ENCODE measurements at places on chromosomes 12 and 14.

DNA sequence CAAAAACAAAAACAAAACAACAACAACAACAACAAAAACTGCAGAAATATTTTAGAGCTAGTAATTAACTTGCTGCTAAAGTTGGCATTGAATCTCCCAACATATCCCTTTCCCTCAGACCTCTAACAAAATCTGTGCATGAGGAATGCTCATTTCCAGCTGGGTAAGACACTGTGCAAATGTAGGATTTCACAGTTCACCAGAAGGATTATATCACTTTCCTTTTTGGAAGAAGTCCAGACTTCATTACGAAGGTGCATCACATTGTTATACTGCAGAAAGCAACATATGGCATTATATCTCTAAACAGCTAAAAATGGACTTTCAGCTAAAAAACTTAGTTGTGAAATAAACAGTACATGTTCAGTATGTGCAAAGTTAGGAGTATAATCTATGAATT, 341.8 kb downstream of the FSCB start:
- DNase-seq = no peak

GRCh38 chr12:105622846-105623736, 292.6 kb downstream of the C12orf75 start:
- DNase-seq = no peak

DNA sequence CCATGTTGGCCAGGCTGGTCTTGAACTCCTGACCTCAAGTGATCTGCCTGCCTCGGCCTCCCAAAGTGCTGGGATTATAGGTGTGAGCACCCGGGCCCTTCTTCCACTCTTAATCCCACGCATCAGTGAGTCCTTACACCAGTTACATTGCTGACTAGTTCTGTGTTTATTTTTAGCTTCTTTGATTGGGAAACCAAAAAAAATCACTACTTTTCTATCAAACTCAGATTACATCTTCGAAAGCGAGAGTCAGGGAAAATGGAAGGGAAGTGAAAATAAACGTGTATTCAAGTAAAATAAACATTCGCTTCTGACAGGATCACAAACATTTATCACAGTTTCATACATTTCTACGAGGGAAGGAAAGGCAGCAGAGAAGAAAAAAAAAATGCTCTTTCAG, 32.2 kb downstream of the FGD6 start:
- DNase-seq = no peak

GRCh38 chr12:78118036-78118435, 287.3 kb downstream of the NAV3 start:
- DNase-seq = no peak

DNA sequence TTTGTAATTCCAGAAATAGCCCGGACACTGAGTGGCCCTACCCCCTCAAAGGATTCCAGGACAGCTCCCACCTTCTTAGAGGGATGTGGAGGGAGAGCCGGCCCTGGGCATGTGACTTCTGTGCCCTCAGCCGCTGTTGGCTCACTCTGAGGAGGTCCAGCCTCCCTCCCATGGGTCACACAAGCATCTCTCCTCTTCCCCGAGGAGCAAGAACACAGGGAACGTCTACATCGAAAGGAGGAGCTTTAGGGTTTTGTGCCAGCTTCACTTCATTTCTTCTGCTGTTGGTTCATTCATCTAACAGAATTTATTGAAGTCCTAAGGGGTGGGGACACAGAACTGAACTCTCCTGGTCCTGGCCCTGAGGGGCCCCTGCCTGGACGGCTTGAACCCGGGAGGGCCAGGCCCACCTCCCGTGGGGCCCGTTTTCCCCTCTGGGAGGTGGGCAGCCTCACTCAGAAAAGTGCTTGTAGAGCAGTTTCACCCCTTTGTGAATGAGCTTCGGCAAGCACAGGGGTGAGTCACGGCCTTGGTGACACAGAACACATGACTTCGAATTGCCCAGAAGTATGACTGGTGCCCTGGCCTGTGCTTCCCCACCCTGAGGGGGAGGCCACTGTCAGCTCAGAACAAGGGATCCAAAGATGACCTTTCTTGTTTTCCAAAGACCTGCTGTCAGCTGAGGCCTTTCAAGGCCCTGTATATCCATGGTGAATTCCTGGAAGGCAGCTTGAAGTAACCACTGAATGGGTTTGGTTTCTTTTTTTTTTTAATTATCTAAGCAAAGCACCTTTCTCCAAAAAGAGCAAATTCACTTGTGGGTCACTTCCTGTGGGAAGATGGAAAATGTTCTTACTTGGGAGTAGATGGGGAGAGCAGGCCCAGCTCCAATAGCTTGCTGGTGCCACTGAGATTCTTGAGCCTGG, 39.2 kb downstream of the NFKBIA start:
- DNase-seq = peak; percentile 69

DNA sequence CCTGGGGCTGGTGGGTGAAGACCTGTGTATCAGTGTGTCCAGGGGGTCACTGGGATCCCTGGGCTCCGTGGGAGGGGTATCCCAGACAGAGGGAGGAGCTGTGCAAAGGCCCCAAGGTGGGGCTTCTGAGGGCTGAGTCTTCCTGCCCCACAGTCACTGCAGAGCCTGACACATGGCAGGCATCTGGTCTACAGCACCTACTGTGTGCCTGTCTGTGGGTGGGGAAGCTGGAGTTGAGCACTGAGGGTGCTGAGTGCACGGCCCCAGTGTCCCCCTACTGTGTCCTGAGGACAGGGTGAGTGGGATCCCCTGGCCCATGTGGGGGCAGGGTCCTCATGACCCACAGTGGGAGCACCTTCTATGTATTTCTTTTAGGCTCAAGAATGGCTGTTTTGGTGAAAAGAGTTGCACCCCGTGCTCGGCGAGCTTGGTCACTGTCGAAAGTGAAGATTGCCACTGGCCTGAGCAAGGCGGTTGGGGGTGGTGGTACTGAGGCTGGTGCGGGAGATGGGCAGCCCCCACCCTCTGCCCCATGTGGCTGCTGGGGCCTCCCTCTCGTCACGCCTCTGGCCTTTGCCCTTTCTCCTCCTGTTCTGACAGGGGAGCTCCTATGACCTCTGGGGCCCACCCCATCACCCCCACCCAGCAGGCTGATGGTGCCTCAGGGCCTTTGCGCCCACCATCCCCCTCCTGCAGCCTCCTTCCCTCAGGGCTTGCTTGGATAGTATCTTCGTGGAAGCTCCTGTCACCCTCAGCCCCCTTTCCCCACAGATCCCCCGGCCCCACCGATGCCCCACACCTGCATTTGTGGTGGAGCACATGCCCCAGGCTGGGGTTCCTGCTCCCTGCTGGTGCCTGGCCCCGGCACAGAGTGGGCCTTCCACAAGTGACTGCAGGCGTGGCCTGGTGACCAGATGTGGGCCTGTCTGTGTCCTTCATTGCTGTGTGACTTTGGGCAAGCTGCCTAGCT, 55.8 kb downstream of the BEGAIN start:
- DNase-seq = peak; percentile 16

- no peak for DNase-seq
These were observed 186.5 kb upstream of the HMGA2 start for GRCh38 chr12:65637774-65638173.

DNA sequence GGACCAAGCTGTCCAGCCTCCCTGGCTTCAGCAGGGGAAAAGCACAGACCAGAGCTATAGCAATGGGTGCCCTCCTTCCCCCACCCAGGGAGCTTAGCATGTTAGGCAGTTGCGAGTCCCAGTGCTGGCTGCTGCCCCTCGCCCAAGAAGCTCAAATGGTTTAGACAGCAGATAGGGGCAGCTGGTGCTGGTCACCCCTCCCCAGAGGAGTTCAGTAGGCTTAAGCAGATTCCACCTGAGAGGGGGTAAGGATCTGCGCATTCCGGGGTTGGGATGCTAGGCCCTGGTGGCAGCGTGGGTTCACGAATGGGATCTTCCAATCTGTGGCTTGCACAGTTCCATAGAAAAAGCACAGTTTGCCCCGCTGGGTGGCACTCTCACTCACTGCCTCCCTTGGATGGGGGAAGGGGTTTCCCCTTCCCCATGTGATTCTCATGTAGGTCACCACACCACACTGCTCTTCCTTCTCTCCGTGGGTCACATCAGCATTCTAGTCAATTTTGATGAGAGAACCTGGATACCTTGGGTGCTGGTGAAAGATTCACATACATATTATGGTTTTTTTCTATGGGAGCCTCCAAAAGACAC, 665.6 kb downstream of the C12orf50 start:
- DNase-seq = no peak

- no peak for DNase-seq
These were observed 222.5 kb upstream of the PRICKLE1 start for GRCh38 chr12:42812086-42812485.

DNA sequence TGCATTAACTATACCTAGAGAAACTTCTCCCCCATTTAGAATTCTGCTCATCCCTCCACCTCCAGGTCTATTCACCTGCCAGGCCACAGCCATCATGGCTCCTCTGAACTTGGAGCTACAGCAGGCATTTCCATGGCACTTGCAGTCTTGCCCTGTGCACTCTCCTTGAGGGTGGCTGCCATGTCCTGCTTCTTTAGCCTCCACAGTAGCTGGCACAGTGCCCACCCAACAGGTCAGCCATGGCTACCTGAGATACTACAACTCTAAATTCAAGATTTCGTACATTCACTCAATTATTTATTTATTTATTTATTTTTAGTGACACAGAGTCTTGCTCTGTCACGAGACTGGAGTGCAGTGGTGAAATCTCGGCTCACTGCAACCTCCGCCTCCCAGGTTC, 46.5 kb downstream of the GCH1 start:
- no peak for DNase-seq

DNA sequence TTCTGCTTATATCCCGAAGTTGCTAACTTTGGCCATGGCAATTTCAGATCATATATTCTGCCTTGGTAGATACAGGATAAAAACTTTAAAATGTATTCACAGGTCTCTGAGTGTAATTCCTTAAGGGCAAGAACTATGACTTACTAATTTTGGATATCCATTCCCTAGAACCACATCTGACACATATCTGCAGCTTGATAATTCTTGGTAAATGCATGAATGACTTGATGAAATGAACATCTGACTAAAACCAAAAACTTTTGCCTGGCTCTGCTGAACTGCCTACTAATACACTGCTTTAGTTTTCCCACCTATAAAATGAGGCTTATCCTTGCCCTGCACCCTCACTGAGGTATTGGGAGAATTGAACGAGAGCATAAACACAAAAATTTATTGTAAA, 32.2 kb downstream of the SLC25A21 start:
- DNase-seq = no peak

GRCh38 chr12:108360487-108360886, 21.4 kb upstream of the CMKLR1 start:
- DNase-seq = no peak

DNA sequence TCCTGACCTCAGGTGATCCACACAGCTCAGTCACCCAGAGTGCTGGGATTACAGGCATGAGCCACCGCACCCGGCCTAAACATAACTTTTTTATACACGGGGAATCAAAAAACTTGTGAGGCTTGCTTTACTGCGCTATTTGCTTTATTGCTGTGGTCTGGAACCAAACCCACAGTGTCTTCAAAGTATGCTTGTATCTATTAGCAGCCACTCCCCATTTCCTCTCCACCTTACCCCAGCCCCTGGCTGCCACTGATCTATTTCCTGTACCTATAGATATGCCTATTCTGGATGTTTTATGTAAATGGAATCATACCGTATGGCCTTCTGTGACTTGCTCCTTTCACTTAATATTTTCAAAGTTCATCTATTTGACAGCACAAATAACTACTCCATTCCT, 233.4 kb downstream of the BMP4 start:
- no peak for DNase-seq

DNA sequence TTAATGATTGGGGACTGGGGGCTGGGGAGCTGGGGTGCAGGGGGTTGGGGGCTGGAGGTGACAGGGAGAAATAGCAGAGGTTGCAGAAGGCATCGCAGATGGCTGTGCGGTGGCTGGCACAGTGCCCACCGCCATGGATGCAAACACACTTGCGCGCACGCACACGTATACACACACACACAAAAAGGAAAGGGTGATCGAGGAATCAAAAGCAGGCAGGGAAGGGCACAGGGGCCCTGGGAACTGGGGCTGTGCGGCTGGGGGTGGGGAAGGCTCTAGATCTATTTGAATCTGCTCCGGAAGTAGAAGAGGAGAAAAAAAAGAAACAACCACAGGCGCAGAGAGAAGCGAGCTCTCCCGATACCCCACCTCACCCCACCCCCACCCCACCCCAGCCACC, 39.4 kb downstream of the ZFHX2 start:
- DNase-seq = no peak

DNA sequence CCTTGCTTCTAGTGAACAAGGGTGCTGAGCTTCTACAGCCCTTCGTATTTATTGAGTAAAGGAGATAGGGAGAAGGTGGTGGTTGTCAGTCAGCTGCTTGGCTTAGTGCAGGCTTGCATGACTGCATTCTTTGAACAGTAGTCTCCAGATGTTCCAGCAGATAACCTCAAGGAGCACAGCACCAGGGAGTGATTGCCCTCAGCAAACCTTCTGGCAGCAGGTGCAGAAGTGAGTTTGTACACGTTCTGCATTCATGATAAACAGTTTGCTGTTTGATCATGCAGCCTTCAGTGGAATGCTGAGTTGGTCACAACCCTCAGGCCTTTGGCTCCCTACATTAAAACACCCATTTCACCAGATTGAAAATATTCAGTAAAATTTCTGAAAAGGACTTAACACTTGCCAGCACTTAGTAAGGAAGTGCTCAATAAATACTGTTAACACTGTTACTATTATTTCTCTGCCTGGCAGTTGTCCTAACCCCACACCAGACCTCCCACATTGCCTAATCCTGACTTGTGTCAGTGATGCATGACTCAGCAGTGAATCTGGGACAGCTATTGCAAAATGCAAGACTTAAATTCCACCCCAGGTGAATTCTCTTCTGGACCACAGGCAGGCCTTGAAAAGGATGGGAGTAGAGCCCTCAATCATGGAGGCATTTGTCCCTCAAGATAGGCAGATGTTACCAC, 18.9 kb upstream of the CARMIL3 start:
- DNase-seq = no peak

DNA sequence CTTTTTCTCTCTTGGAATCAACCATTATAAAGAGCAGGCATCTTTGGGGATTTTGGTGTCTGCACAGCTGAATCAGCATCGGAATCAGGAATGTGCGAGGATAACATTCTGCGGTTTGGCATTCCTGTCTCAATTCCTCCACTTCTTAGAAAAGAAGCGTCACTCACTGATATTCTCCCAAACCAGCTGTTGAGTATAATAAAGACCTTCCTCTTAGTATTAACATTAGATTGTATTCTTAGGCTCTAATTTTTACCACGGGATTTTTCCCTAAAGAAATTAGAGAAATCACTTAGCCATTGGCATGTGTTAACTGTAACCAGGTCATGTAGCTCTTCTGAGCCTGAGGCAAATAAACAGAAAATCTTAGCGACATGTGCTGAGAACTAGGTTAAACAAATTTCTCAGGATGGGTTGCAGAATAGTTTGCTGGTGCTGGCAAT, 128.7 kb downstream of the TMX1 start:
- DNase-seq = peak; percentile 28

DNA sequence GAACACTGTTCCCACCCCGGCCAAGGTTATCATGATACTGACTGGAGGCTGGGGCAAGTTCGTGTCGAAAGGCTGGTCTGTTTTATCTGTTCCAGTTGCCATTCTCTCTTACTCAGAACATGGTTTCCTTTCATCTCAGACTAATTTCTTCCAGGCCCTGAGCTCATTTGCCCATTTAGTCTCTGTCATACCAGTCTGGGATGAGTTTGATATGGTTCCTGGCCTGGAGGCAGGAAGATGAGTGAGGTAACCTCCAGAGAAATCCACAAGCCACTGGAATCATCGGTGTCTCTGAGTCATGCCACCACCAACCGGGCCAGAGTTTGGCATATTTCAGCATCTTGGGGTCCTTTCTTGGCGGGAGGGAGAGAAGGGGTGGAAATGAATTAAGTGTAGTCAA, 114.7 kb downstream of the NTF3 start:
- no peak for DNase-seq

Measured in uterus (tissue), 4 donors.